ENCODE measurements at places on chromosomes 16 and 17.

- no peak for DNase-seq
Measured at GRCh38 chr17:497241-498034, 144.8 kb upstream of the RPH3AL start.

DNA sequence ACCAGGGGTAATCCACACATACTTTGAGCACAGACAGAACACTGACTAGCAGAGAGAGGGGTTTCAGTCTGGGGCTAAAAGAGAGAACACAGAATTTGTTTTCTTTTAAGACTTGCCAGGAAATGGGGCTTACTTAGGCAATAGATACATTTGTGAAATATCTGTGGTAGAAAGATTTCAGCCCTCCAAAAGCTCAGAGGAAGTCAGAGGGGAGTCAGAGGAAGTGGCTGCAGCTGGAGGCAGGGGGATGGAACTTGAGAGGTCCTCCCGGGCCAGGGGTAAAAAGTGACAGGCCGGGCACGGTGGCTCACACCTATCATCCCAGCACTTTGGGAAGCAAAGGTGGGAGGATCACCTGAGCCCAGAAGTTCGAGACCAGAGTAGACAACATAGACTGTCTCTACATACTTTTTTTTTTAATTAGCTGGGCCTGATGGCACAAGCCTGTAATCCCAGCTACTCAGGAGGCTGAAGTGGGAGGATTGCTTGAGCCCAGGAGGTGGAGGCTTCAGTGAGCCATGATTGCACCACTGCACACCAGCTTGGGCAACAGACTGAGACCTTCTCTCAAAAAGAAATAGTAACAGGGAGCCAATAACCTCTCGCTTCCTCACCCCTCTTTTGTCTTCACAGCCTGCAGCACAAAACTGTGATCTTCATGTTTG lies 49.9 kb downstream of the NLRC5 start:
- DNase-seq = no peak

- peak; percentile 53 for DNase-seq
Measured at GRCh38 chr17:55601874-55602364, 90.7 kb upstream of the SMIM36 start.

DNA sequence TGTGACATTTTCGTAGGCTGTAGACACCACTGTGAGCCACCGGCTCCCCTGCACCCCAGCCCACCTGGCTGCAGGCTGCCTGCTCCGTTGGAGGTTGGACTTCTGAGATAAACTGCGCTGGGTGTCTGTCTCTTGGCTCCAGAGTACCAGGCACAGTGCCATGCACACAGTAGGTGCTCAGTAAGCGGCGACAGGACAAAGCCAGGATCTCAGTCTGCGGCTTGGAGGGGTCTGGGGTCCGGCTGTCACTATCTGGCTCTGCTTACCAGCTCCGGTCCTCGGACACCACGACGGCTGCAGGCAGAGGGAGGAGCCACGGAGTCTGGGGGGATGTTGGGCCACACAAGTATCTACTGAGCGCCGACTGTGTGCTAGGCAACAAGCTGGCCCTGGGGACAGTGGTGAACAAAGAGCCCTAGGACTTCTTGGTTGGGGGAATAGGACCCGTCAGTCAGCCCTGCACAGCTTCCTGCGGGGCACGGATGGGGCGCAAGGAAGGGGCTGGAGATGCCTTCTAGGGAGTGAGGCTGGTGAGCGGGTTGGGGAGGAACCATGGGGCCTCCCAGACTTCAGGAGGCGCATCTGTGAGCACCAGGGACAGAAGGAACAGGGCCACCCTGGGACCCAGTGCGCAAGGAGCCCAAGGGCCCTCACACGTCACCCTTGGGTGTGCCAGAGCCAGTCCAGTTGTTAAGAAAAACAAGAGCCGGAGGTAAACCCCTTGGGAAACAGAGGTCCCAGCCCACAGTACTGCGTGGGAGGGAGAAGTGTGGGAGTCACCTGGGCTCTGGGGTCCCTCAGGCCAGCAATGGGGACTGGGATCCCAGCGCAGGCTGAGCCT lies 17.3 kb downstream of the JPH3 start:
- DNase-seq = no peak

DNA sequence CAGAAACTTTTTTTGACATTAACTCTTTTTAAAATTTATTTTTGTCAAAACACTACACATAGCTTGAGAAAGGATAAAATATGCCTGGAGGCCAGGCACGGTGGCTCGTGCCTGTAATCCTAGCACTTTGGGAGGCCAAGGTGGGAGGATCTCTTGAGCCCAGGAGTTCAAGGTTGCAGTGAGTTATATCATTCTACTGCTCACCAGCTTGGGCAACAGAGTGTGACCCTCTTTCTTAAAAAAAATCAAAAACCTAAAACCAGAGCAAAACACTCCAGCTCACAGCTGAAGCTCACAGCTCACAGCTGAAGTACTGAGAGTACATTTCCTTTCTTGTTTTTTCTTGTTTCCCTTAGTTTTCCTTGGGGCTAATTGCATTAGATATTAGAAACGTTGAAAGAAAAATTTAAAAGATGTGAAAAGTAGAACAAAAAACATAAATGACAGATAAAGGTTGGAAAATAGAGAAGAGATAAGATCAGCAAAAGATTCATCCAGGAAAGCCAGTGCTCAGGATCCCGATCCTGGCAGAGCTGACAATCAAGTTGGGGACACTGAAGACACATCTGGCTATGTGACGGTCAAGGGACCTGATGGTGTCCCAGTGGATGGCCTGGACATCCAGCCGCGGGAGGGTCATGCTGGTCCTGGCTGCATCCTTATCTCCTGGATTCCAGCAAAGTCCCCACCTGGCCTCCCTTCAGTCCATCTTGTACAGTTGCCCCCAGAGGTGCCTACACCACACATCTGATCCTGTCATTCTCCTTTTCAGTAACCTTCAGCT lies 9.8 kb downstream of the CHST6 start:
- peak; percentile 17 for DNase-seq

- DNase-seq = no peak
Measured at GRCh38 chr17:71011391-71011790, 842.1 kb downstream of the KCNJ2 start.

GRCh38 chr17:16329519-16330271 lies 23.6 kb downstream of the CENPV start:
- peak; percentile 55 for DNase-seq

GRCh38 chr17:80455336-80455710 lies 21.1 kb downstream of the NPTX1 start:
- no peak for DNase-seq

DNA sequence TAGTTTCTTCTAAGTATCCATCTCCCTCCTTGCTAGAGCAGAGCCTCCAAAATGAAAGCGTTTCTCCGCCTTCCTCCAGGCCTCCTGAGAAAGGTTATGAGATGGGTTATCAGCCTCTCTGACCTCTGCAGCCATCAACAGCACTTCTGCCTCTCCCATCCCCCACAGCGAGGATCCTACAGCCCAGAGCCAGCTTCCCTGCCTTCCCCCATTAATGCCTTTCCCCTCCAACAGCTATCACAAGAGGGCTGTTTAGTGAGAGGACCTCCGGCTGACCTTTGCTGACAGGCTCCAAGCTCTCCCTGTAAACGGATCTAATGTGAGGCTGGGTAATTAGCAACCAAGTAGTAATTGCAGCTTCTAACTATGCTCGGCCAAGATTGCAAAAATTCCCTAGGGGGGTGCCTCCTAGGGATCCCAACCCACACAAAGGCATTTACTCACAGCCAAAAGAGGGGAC lies 55.8 kb downstream of the ZFHX3 start:
- DNase-seq = no peak

DNA sequence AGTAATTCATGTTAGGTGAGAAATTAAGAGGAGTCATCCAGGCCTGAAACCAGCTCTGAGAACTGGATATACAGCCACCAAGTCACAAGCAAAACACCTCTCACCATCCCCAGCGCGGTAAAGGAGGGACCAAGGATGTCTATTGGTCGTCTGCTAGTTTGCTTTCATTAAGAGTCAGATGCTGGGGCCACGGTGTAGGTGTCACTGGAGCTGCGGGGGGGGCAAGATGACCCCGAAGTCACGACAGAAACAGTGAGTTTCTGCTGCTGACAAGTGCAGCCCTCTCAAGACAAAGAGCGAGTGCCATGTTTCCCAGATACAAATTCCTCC lies 790 bp downstream of the NCBP3 start:
- DNase-seq = peak; percentile 8

DNA sequence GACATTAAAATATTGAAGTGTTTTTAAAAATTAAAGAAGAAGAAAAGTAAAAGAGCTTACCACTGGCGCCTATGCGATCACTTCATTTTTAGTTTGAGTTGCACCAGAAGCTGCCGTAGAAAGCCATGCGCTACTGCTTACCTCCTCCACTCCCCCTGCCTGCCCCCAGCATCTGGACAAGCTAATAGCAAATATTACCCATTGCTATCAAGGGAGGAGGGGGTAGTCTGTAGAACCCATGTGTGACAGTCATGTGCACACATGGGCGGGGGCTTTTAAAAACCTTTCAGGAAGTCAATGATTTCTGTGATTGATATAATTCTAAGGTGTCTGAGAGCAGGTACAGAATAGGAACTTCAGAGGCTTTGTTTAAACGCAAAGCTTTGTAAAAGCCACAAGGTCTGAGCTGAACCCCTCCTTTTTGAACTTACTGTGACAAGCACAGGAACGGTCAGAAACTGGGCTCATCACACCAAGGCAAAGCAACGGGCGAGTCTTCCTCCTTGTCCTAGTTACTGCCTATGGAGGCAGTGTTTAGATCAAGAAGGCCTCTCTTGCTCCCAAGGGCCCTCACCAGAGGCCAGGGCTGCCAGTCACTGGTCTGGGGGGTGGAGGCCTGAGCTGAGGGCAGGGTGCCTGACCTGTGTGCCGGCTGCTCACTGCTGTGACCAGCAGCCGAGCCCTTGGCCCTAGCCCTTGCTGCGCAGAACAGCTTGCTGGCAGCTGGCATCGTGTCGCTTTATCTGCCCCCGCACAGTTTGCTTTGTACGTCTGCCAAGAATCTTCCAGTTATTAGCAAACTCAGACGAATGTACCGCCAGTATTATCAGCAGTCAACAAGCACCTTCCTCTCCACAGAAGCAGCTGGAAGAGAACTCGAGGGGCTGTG lies 15.0 kb downstream of the GINS2 start:
- DNase-seq = no peak

DNA sequence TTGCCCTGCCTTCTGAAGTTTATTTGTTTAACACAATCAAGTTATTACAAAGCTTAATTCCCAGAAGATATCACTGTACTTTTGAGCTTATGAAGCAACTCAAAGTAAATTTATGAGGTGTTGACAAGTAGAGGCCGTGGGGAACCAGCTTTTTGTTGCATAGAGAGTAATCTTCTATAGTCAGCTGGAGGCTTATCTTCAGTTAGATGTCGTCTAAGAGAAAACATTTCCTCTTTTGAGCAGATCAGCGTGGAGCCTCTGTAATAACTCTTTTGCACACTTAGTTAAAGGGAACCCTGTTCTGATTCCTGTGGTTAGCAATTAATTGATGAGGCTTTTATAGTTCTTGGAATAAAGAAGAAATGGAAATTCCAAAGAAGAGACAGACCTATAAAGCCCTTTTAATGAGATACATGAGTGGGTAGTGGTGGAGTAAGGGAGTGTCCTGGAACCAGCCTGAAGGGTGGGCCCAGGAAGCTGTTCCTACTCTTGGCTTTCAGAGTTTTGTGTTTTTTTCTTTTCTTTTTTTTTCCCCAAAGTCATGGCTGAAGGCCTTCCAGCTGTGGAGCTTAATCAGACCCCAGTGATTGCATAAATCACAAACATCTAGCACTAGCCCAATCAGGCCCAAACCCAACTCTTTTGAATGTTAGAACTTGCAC lies 28.9 kb upstream of the MAP3K14 start:
- DNase-seq = no peak

GRCh38 chr17:31834448-31834847 lies 24.6 kb downstream of the COPRS start:
- no peak for DNase-seq

DNA sequence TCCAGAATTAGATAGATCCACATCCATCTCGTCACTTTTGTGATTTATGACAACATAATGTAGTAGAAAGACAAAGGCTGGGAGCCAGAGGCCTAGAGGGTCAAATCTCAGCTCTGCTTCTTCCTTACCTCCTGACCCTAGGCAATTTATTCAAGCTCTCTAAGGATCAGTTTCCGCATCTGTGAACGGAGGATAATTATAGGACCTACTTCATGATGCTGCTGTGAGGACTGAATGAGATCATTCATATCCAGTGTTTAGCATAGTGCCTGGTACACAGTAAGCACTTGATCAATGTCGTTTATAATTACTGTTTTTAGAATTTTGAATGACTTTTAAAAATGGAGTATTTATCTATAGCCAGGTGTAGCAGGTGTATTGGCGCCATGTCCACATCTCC lies 128.4 kb downstream of the SHISA9 start:
- no peak for DNase-seq

GRCh38 chr16:26493751-26494150 lies 573.0 kb upstream of the C16orf82 start:
- DNase-seq = no peak

DNA sequence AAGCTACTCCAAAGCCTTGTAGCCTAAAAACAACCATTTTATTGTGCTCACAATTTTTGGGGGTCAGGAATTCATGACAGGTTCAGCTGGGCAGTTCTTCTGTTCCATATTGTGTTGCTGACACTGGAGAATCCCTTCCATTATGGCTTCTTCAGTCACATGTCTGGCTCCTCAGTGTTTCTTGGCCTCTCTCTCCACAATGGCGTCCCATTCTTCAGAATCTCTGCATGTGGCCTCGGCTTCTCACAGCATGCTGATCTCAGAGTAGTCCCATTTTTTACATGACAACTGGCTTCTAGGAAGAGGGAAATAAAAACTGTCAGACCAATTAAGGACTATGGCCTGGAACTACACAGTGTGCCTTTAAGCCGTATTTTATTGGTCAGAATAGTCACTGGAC lies 49.7 kb downstream of the NF1 start:
- DNase-seq = no peak

DNA sequence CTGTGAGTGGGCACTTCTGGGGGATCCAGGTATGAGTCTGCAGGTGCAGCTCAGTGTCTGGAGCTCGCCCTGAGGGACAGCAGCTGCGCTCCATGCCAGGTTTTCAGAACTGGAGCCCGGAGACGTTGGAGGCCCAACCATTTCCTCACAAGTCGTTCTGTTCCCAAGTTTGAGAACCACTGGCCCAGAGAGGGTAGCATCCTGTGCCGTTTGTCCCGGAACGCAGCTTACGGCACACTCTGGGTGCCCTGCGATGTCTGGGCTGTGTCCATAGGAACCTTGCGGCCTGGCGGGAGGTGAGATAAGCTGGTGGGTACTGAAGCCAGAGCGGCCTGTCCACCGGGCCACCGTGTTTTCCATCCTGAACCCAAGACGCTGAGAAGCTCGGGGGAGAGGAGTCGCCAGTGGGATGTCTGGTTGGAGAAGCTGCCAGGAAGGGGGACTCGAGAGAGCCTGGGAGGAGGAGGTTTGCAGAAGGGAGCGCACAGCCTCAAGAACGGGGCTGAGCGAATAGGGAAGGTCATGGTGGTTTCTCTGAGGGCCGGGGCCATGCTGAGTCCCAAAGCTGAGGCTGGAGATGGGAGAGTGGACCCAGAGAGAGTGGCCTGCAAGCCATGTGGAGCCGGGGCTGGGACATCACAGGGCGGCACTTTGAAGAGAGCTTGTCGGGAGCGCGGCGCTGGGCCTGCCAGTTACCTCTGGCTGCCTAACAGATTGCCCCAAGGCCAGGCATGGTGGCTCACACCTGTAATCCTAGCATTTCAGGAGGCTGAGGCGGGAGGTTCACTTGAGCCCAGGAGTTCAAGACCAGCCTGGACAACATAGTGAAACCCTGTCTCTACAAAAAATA lies 211.0 kb upstream of the GSE1 start:
- no peak for DNase-seq
